ENCODE measurements at places on chromosomes 7 and 10. TPM values are rescaled to one million over a fixed set of nuclear protein-coding genes. Genes with fewer than 3 reads are reported as not detected.

DNA sequence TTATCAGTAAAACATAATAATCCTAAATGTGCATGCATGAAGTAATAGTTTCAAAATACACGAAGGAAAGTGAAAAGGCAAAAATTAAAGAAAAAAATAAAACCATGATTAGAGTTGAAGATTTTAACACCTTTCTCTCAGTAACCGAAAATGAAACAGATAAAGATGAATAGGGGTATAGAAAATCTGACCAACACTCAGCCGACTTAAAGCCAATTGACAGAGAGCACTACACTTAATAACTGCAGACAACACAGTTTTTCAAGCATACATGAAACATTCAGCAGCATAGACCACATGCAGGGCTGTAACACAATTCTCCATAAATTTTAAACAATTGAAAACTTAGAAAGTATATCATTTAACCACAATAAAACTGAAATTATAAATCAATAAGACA lies 76.1 kb downstream of the CUBN start:
- H3K4me3 ChIP-seq, result no peak overlapping the region
- no peaks in the 10 kb centered on the region for H3K4me1 ChIP-seq
- no peak for DNase-seq
- no peaks in the 10 kb centered on the region for H3K36me3 ChIP-seq
- H3K27me3 ChIP-seq, result no peaks in the 10 kb centered on the region

DNA sequence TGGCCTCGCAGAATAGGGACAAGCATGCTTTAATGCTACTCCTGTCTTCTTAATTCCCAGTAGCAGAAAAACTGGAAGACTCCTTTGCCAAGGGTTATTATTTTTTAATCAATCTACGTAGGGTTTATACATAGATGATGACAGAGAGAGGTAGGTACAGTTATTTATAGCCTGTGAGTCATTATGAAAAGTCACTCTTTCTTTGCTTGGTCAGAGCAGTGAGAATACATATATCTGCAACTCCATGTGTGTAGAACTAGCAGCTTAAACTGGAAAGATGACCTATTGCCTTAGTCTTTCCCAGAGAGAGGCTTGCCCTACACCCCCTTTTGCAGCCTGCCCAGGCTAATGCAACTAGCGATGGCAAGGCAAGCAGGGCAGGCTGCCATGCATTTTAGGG lies 1050.6 kb downstream of the NRG3 start:
- H3K36me3 ChIP-seq, result no peaks in the 10 kb centered on the region
- no peak for DNase-seq
- H3K27ac ChIP-seq, result no peak overlapping the region
- H3K4me1 ChIP-seq, result no peaks in the 10 kb centered on the region

DNA sequence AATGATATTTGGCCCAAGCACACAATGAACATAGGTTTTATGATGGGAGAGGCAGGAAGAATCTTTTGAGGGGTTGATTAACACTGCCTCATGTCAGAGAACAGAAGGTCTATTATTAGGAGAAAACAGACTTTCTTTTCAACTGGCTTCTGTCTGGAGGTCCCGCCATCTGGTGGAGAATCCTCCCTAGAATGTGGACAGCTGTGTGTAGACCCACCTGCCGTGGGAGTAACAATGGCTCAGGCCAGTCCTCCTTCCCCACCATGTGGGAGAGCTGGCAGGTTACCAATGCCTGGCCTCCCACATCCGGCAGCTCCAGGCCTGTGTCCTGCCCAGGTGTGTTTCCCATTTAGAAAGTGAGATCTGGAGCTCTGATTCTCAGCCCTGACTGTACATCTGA lies 70.4 kb upstream of the AOAH start:
- H3K4me3 ChIP-seq, result no peak overlapping the region
- no peak for DNase-seq
- no peak overlapping the region for H3K27ac ChIP-seq
- H3K4me1 ChIP-seq, result no peaks in the 10 kb centered on the region
- no peaks in the 10 kb centered on the region for H3K36me3 ChIP-seq
- H3K27me3 ChIP-seq, result no peaks in the 10 kb centered on the region

- no peak overlapping the region for H3K27ac ChIP-seq
- H3K4me1 ChIP-seq, result no peaks in the 10 kb centered on the region
- H3K4me3 ChIP-seq, result no peak overlapping the region
- DNase-seq, result no peak
- no peaks in the 10 kb centered on the region for H3K27me3 ChIP-seq
These were observed 14.6 kb downstream of the MINDY4 start for GRCh38 chr7:30785786-30786185.

- H3K4me3 ChIP-seq, result no peak overlapping the region
- H3K27me3 ChIP-seq, result no peaks in the 10 kb centered on the region
- H3K27ac ChIP-seq, result no peak overlapping the region
- no peaks in the 10 kb centered on the region for H3K36me3 ChIP-seq
- H3K4me1 ChIP-seq, result no peaks in the 10 kb centered on the region
- no peak for DNase-seq
These were observed 25.8 kb upstream of the SH2B2 start for GRCh38 chr7:102260856-102261255.

DNA sequence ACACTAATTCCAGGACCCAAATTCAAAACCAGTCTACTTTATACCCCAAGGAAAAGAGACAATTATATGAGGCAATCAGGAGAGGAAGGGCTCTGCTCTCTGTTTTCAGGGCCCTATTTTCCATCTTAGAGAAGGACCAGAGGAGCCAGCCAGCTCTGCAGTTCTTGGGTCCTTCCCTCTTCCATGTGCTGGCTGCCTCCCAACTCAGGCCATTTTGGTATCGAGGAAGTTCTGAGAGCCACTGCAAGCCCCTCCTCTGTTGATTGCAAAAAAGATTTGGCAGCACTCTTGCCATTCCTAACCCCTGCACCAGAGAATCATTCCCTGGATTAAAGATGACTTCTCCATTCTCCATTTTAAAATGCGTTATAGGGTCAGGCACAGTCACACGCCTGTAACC lies 151.2 kb downstream of the AOAH start:
- H3K36me3 ChIP-seq, result no peaks in the 10 kb centered on the region
- H3K27ac ChIP-seq, result no peak overlapping the region
- H3K4me1 ChIP-seq, result no peaks in the 10 kb centered on the region
- no peak overlapping the region for H3K4me3 ChIP-seq
- DNase-seq, result no peak

- H3K4me1 ChIP-seq, result no peaks in the 10 kb centered on the region
- no peaks in the 10 kb centered on the region for H3K27me3 ChIP-seq
- no peak for DNase-seq
- no peak overlapping the region for H3K4me3 ChIP-seq
These were observed 3.8 kb downstream of the BCCIP start for GRCh38 chr10:125827133-125827532.

GRCh38 chr10:15505329-15505728 lies 134.2 kb upstream of the FAM171A1 start:
- H3K27me3 ChIP-seq, result no peaks in the 10 kb centered on the region
- no peaks in the 10 kb centered on the region for H3K36me3 ChIP-seq
- DNase-seq, result no peak
- H3K4me3 ChIP-seq, result no peak overlapping the region
- no peak overlapping the region for H3K27ac ChIP-seq

- no peaks in the 10 kb centered on the region for H3K36me3 ChIP-seq
- no peaks in the 10 kb centered on the region for H3K4me1 ChIP-seq
- no peak for DNase-seq
- no peak overlapping the region for H3K4me3 ChIP-seq
These were observed 118.1 kb downstream of the TPST1 start for GRCh38 chr7:66323114-66323796.

GRCh38 chr10:63760708-63761047 lies 239.5 kb downstream of the REEP3 start:
- no peaks in the 10 kb centered on the region for H3K4me1 ChIP-seq
- no peak for DNase-seq

DNA sequence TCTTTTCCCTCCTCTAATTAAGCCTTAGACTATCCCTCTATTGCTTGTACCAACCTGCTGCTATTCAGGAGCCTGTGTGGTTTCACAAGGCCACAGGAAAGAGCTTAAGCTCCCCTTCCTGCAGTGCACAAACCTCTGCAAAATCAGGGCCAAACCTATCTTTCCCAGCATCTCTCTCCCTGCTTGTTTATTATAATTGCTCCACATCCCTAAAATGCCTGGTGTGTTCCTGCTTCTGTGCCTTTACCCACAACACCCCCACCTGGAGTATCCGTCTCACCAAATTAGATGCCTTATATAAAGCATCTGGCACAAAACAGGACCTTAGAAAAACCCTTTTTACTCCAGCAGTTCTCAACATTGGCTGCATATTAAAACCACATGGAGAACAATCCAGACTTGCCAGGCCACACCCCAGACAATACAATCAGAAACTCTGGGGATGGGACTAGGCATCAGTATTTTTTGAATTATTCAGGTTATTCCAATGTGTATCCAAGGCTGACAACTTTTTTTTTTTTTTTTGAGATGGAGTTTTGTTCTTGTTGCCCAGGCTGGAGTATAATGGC lies 16.7 kb downstream of the SEC31B start:
- no peak overlapping the region for H3K27ac ChIP-seq
- H3K4me3 ChIP-seq, result no peak overlapping the region
- no peak for DNase-seq
- no peaks in the 10 kb centered on the region for H3K36me3 ChIP-seq
- no peaks in the 10 kb centered on the region for H3K4me1 ChIP-seq

GRCh38 chr7:127689194-127689772 lies 37.3 kb downstream of the SND1 start:
- H3K4me3 ChIP-seq, result no peak overlapping the region
- H3K27me3 ChIP-seq, result no peaks in the 10 kb centered on the region
- DNase-seq, result no peak

The KCP gene
- total RNA-seq, result 1.8 TPM

The ANKRD2 gene
- total RNA-seq, result not detected

The HACD1 gene
- 30.8 TPM for total RNA-seq
